Esophagus squamous epithelium (tissue), 5 donors: ENCODE measurements at places on chromosomes 5 and 9. TPM values are rescaled to one million over a fixed set of nuclear protein-coding genes. Genes with fewer than 3 reads are reported as not detected.

Gene UNC13B
- total RNA-seq, result 25.6 TPM

Gene ADAMTSL1
- total RNA-seq, result 23.7 TPM

DNA sequence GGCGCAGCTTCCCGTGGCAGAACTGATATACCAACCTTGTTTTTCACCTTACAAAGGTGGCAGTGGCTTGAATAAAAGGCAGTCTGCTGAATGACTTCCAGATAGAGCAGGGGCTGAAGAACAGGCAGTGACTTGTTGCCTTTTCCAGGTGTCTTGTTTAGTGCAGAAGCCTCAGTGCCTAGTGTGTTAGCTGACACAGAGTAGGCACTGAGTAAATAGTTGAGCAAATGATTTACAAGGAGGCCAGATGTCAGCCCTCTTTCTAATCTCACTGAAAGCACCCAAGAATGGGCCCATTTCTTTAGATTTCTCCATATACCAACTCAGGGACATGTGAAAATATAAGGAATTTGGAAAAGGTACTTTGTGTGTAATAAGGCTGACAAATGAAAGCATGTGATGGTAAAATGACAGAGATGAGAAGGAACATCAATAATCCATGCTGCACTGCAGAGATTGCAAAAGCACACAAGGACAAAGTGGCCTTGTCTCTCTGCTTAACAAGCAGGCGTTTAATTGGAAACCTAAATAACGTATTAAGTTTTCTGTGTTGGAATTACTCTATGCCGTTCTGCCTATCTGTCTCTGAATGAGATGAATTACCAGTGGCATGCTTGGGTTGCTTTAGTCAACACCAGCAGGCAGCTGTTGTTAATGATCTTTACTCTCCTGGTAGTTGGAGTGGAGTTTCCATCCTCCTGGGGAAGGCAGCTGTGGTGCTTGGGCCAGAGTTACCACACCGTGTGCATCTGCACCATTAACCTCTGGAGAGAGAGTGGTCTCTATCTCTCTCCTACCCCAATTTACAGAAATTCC, 360.1 kb upstream of the C9orf72 start:
- no peak for DNase-seq

Gene KIF3A
- total RNA-seq, result 7.6 TPM

DNA sequence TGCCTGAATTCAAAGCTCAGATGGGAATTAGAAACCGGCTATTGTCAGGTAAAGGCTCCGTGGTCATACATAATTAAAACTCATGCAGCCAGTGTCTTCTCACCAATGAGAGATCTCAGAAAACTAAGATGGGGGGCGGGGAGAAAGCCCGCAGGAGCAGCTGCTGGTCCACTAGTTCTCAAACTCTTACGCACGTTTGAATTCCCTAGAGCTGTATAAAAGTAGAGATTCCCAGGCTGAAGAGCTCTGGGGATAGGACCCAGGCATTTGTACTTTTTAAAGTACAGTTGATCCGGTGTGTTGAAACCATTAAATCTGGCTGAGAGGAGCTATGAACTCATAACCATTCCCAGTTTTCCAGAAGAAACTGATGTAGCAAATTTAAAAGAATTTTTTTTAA, 68.5 kb downstream of the FRMD3 start:
- no peak for DNase-seq

DNA sequence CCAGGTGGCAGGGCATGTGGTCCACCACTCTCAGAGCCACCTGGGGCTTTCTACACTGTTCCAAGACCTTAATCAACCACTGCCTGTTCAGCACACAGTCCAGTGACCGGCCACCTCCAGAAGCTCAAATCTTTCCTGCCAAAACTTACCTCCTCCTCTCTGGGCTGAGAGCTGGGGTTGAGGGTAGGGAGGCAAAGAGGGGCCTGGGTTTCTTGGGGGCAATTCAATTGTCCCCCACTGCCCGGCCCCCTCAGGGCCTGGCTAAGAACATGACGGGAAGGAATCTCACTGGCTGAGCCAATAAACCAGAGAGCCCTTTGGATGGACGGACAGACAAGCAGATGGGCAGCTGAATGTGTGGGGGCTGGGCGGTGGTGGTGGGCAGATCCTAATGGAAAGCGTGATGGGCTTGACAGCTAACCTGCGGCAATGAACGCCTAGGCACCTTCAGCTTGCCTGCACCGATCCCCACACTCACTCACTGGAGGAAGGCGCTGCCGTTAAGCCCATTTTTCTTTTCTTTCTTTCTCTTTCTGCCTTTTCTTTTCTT, 5.4 kb downstream of the NR5A1 start:
- DNase-seq, result no peak
